Calu3 (cell line): ENCODE measurements at places on chromosomes 6 and 20. TPM values are rescaled to one million over a fixed set of nuclear protein-coding genes. Genes with fewer than 3 reads are reported as not detected.
A peak's percentile ranks its signal among the peaks of the same experiment; 100 is the strongest.

- DNase-seq, result no peak
Measured at GRCh38 chr6:125217992-125218391, 64.4 kb downstream of the TPD52L1 start.

DNA sequence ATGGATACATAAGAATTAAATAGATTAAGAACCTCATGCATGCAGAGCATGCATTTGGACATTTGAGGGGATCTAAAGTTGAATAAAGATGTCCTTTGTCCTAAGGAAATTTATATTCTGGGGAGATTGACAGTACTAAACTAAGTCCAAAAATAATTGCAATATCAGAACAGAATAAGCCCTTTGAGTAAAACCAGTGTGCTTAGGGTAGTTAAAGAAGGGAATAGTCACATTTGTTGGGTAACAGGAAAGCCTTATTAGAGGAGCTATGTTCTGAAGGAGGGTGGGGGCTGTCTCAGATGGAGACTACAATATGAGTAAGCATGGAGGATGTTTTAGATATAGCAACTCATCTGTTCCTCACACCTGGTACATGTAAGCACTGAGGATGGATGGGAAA, 35.8 kb downstream of the CDC5L start:
- DNase-seq, result no peak

DNA sequence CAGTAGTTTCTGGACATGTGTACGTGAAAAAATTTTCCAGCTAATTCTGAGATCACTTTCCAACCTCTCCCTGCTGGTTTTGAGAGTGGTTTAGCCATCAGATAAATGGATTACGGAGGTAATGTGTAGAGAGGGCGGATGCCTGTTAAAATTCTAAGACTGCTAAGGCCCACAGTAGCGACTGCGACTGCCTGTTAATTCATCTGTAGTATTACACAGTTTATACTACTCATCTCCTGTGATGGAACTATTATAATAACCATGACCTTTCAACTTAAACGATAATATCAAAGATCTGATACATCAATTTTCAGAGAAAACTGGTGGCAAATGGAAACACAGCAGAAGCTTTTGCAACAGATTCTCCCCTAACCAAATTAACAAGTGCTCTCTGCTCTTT, 102.3 kb downstream of the IRF4 start:
- DNase-seq, result no peak

DNA sequence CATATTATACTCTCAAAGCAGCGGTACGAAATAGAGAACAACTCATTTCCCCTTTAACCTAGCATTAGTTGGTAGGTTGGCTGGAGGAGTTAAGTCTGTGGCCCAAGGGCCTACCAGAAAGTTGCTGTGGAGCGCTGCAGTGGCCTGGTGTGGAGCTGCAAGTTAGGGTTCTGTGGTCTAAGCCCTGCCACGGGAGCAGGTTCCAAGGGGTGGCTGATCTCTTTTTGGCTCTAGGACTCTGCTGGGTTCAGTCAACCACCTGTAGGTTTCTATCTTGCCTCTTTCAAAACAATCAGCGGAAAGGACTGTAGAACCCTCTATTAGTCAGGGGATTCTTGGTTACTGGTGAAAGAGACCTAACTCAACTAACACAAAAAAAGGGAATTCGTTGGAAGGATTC, 54.5 kb upstream of the TULP4 start:
- DNase-seq, result no peak

- no peak for DNase-seq
Measured at GRCh38 chr6:80991316-80991715, 761.2 kb downstream of the TENT5A start.

TREM1 gene
- total RNA-seq, result 1.2 and 1.4 TPM in 2 replicates

- DNase-seq, result no peak
Measured at GRCh38 chr20:44678242-44678641, 26.7 kb upstream of the ADA start.

DNA sequence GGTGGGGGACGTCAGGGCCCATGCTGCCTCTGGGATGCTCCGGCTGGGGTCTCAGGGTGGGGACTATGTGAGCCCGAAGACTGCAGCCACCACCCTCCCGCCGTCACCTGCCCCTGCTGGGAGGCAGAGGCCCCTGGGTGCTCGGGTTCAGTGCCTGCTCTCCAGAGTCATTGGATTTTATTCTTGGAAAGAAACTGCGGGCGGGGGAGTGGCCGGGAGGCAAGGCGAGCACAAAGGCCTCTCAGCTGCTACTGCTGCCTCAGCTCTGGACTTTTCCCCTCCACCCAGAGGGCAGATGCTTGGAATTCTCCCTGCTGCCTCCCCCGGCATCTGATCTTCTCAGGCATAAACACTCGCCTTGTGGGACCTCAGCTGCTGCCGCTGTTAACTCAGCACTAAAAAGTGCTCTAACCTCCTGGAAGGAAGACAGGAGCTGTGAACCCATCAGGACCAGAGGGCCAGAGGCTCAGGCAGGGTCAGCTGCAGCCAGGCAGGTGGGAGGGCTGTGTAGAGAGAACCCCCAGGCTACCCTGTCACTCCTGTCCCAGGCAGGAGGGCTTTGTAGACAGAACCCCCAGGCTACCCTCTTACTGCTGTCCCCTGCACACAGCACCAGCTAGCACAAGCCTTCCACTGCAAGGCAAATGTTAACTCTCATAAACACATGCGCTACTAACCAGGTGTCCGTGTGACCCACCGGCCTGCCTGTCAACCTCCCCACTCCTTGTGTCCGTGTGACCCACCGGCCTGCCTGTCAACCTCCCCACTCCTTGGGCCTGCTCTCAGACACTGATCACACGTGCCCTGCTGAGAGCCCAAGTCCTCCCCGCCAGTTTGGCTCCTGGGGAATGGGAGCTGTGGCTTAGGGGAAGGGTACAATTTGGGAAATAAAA, 9.4 kb upstream of the FRMD1 start:
- no peak for DNase-seq

DNA sequence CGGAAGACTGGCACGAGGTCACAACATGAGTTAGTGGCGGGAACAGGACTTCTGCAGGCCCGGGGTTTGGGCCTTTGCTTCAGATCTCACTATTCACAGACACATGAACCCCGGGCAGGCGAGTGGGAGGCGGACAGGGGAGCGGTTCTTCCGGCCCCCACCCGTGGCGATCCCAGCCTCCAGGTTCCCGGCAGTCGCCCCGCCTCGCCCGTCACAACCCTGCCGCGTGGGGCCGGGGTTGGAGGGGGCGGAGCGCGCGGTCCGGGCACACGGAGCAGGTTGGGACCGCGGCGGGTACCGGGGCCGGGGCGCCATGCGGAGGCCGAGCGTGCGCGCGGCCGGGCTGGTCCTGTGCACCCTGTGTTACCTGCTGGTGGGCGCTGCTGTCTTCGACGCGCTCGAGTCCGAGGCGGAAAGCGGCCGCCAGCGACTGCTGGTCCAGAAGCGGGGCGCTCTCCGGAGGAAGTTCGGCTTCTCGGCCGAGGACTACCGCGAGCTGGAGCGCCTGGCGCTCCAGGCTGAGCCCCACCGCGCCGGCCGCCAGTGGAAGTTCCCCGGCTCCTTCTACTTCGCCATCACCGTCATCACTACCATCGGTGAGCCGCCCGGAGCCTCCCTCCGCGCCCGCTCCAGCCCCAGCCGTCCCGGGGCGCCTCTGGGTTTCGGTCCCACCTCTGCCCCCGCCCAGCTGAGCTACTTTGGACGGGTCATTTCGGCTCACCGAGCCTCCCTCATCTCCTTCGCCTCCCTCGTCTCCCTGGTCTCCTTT, at the start of gene KCNK15:
Gene KCNK15, plus strand, starts transcription at position 268 of the 769 bp plus-strand sequence. Its CDS starts 46 bp downstream, at position 314.
- peak; percentile 38 for DNase-seq

DNA sequence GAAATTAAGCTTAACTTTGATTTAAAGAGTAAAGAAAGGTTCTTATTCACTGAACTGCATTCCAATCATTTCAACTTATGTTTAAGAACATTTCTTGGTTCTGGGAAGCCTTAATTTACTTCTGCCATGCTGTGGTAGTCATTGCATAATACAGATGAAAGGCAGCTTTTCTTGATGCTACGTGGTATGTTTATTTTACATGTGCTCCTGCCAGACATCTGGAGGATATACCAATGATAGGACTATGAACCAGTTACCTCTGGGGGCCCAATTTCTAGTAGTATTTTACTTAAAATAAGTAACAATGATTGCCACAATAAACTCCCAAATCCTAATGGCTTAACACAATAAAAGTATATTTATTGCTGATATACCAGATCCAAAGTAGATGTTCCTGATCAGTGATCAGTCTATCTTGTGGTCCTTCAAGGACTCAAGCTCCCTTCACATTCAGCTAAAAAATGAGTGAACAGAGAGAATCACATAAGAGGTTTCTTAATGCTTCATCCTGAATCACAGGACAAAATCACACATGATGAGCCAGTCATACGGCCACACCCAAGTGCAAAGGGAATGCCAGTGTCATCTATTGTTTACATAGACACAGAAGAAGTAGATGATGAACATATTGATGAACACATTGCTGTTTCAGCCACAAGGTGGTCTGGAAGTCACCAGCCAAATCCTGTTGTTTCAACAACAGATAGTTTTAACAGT, 56.5 kb upstream of the CCN2 start:
- DNase-seq, result no peak

DNA sequence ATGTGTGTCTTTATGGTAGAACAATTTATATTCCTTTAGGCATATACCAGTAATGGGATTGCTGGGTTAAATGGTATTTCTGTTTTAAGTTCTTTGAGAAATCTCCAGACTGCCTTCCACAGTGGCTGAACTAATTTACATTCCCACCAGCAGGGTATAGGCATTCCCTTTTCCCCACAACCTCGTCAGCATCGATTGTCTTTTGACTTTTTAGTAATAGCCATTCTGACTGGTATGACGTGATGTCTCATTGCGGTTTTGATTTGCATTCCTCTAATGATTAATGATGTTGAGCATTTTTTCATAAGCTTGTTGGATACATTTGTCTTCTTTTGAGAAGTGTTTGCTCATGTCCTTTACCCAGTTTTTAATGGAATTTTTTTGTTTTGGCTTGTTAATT, 5.3 kb upstream of the TASP1 start:
- peak; percentile 37 for DNase-seq

- no peak for DNase-seq
Measured at GRCh38 chr6:2035826-2036709, 209.3 kb downstream of the GMDS start.

- no peak for DNase-seq
Measured at GRCh38 chr6:41545247-41545702, 906 bp upstream of the FOXP4 start.

DNA sequence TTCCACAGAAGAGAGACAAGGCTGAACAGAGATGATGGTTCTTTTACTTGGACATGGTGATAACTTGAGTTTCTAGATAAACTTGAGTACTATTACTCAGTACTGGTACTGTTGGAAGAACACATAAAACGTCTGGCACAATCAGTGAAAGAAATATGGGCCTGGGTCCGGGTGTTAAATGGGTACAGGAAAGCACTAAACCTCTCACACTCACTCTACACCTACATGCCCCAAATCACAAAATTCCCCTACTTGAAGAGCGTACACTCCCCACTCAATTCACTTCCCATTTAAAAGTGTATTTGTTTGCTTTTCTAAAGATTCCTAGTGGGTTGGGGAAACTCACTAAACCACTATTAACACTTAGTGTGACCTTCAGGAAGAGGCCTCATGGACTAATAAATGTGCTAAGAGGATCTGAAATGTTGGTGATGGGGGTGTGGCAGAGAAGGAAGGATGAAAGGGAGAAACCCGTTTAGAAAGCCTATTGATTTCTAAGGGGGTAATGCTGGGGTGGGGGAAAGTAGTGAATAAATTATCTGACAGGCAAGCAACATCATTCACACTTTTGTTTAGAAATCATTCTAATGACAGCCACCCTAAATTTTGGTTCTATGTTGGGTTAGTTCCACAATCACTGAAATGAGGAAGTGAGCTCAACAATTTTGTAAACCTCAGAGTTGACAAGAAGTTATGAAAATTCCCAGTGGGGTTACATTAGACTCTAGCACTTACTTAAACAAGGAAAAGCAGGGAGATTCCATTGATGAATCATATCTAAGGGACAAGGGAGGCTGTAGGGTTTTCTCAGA, 222.6 kb upstream of the MARCKS start:
- no peak for DNase-seq

- DNase-seq, result peak; percentile 68
Measured at GRCh38 chr6:117906958-117907600, at the start of gene SLC35F1. Gene SLC35F1, plus strand, starts transcription at chr6:117907264.

APOM gene
- total RNA-seq, result 2.6 and 3.6 TPM in 2 replicates

ATP9A gene
- 90.3 and 98.5 TPM in 2 replicates for total RNA-seq

DNA sequence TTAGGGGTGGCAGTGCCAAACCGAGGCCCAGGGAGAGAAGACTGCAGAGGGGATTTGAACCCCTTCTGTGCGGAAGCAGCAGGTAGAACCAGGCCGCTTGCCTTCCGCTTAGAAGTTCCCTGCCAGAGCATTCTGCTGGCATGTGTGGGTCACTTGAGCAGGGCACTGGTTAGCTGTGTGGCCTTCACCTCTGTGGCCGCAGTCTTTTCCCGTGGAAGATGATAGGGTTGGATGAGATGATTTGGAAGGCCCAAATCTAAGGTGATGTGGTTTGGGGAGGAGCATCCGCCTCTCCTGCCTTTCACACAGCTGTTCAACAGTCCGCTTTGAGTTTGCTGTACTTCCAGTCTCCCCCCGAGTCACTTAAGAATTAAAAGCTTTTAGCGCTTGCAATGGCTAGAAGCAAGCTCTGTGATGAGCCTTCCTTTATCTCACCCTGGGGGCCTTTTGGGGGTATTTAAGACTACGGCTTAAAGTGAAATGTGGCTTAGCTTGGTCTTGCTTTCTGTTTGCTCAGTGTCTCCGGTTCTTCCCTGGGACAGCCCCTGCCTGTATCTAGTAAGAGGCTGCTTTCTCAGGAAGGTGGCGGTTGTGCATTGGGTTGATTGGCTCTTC, 743 bp downstream of the CMTR1 start:
- DNase-seq, result peak; percentile 36

GRCh38 chr6:14748679-14749078, 497.2 kb upstream of the JARID2 start:
- no peak for DNase-seq

DNA sequence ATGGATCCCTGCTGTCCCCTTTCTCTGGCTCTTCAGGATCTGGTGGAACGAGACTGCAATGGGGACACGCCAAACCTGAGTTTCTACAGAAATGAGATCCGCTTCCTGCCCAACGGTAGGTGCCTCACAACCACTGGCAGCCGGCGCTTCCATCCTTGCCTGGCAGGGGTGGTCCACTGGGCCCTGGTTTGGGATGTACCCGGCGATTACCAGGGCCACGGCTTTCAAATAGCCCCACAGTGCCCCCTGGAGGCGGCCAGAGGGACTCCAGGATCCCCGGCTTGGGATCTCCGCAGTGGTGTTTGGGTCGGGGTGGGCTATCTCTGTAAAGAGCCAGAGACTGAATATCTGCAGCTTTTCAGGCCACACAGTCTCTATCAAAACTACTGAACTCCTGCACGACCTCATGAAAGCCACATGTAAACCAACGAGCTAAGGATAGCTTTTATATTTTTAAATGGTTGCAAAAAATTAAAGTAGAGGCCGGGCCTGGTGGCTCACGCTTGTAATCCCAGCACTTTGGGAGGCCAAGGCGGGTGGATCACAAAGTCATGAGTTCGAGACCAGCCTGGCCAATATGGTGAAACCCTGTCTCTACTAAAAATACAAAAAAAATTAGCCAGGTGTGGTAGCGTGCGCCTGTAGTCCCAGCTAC, 3.7 kb downstream of the OGFR start:
- DNase-seq, result peak; percentile 89

LGSN gene
- total RNA-seq, result not detected in 2 replicates
